ENCODE measurements at places on chromosomes 7 and 10.

- DNase-seq, result no peak
Measured at GRCh38 chr7:151243408-151244195, 4.9 kb downstream of the SMARCD3 start.

DNA sequence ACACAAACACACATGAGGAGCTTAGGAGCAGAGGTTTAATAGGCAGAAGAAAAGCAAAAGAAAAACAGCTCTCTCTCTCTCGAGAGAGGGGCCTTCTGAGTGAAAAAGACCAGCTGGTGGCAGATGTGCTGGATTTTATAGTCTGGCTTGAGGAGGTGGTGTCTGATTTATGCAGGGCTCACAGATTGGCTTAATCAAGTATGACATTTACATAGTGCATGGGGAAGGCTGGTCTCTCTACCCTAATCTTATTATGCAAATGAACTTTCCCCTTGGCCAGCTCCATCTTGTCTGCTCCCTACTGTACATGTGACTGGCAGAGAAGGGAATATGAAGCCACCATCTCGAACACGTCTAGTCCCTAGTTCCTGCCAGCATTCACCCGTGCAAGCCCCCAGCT lies 219.5 kb upstream of the ZNF804B start:
- no peak for DNase-seq

- no peak for DNase-seq
Measured at GRCh38 chr7:40723829-40724228, 589.0 kb downstream of the SUGCT start.

GRCh38 chr10:13892871-13893270 lies 306.1 kb downstream of the PRPF18 start:
- DNase-seq, result no peak

GRCh38 chr7:35875292-35875691 lies 74.4 kb downstream of the SEPTIN7 start:
- DNase-seq, result no peak

GRCh38 chr7:152759949-152760853 lies 649 bp downstream of the ACTR3B start:
- no peak for DNase-seq
